Spleen (tissue), 13 donors: ENCODE measurements at places on chromosomes 5 and 9. TPM values are rescaled to one million over a fixed set of nuclear protein-coding genes. Genes with fewer than 3 reads are reported as not detected.

TERT gene
- 0.37 TPM for total RNA-seq

ADGRV1 gene
- total RNA-seq = 0.46 TPM

ZDHHC11 gene
- total RNA-seq = 25.4 TPM

CDX1 gene
- total RNA-seq = 0.25 TPM

TGFBI gene
- total RNA-seq = 126 TPM

FOXD4 gene
- 0.27 TPM for total RNA-seq

PAEP gene
- not detected for total RNA-seq

MRPS2 gene
- total RNA-seq = 31.2 TPM
